Left renal cortex interstitium (tissue), 4 donors: ENCODE measurements at places on chromosomes 16 and 17.

GRCh38 chr16:48123104-48123788 lies 32.5 kb downstream of the ABCC12 start:
- no peak for DNase-seq

GRCh38 chr17:58468944-58469343 lies 19.3 kb downstream of the HSF5 start:
- DNase-seq = no peak

DNA sequence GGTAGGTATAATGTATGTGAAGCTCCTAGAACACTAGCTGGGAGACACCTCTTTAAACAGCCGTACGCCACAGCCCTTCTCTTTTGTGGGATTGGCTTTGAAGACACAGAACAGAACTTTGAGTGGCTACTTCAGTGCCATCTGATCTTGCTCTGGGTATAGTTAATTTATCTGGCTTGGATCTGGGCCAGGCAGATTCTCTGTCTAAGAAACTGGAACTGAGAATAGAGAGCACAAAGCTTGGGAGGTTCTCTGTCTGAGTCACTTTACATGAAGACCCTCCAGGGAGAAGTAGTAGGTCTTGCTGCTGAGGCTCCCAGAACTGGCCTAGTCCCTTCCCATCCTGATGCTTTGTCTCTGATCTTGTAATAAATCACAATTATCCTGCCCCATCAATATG lies 721.0 kb upstream of the KIF2B start:
- no peak for DNase-seq

- no peak for DNase-seq
Observed at GRCh38 chr16:29148131-29148691, 163.4 kb downstream of the LAT start.

- no peak for DNase-seq
Observed at GRCh38 chr16:6081320-6081976, 983.9 kb upstream of the EEF2KMT start.

GRCh38 chr17:46109603-46110189 lies 83.5 kb downstream of the KANSL1 start:
- DNase-seq = no peak

GRCh38 chr17:81050645-81051625 lies 16.0 kb downstream of the BAIAP2 start:
- no peak for DNase-seq

- no peak for DNase-seq
Observed at GRCh38 chr17:33725675-33726271, 432.7 kb upstream of the ASIC2 start.

DNA sequence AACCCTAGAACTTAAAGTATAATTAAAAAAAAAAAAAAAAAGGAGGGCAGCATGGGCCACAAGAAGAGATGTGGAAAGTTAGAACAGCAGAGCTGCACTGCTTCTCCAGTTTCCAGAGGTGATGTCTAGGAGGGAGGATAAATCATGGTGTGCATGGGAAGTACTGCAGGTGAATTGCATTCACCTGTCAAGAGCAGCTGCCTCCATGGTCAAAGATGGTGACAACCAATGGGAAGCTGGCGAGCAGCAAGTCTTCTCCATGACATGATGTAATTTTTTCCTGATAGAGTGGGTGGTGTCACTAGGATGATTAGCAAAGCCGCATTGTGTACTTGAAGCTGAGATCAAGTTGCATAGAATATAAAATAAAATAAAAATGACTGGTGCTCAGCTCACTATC lies 95.6 kb upstream of the HS3ST4 start:
- DNase-seq = no peak

DNA sequence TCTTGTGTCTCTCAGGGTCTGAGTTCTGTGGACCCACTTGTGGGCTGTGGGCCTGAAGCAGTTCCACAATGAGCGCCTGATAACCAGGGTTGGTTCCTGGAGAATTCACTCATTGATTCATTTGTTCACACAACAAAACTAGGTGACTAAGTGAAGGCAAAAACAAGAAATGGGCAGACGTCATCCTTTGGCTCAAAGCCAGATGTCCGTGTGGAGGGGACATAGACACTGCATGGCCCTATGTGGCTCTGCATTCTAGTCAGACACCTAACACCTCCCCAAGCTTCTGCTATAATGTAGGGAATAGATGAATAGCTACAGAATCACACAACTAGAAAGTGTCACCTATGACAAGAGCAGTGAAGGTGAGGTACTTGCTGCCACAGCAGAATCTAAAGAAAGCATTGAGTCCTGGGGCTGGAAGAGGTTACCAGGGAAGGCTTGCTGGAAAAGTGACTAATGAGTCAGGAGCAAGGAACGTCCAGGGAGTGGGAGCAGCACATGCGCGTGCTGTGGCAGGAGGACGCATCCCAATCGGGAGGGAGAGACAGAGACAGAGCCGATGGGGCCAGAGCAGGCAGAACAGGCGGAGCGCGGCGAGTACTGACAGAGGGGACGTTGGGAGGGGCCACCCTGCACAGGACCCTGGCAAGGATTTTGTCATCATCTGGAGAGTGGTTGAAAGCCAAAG lies 58.9 kb downstream of the CES1 start:
- DNase-seq = no peak

DNA sequence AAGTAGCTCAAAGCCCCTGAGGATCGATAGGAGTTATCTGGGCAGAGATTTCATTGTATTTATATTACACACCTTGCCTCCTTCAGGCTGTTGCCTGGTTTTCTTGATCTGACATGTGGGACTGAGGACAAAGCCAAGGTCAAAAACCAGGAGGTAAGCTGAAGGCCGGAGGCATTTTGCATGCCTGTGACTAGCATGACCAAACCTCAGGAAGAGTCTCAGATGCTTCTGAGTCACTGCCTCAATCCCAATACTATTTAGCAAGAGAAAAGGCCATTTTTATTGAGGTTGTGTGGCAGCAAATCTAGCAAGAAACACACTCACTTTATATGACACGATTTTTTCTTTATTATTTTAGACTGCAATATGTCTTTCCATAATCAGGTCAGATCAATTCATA lies 968.1 kb downstream of the CDH11 start:
- no peak for DNase-seq

DNA sequence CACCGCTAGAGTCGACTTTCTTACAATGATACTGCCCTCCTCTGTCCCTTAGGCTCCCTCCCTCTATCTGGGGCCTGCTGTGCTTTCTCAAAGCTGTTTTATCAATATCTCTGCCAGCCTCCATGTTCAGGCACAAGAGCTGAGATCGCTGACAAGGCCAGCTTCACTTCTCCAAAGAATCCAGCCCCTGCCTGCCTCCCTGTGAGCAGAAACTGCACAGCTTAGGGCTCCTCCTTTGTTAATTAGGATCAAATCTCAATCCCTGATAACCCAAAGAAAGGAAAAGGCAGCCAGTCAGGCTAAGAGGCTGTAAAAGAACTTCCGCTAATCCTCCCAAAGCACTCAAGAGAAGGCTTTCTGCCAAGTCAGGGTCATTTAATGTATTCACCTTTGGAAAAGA lies 616.0 kb upstream of the CDH11 start:
- DNase-seq = no peak

- DNase-seq = no peak
Observed at GRCh38 chr17:32483451-32484019, 3.3 kb upstream of the CDK5R1 start.

DNA sequence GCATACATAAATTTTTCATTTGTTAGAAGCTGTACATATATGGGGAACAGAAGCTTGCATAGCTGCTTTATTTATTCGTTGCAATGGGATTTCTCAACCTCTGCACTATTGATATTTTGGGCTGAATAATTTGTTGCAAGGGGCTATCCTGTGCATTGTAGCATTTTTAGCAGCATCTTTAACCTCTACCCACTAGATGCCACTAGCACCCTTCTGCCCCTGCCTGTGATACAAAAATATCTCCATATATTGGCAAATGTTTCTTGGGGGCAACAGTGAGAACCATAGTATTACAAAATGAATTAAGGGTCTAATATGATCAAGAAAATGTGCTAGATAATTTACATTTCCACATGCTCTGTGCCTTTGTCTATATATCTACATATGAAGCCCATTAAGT lies 1401.0 kb downstream of the CDH11 start:
- no peak for DNase-seq

DNA sequence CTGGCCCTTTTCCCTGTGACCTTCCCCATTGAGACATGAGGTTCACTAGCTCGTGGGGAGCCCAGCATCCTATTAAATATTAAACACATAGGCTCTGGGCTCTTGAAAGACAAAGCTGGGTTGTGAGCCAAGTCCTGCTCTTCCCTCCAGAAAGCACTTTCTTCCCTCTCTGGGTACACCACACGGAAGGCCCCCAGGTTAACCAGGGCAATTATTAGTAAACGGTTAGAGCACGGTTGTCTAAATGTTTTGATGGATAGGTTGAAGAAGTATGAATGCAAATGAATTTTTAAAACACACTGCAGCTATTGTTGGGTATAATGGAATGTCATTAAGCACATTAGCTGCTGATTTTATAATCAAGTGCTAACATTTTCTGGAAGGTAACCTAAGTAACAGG lies 32.7 kb upstream of the CDH13 start:
- DNase-seq = no peak

DNA sequence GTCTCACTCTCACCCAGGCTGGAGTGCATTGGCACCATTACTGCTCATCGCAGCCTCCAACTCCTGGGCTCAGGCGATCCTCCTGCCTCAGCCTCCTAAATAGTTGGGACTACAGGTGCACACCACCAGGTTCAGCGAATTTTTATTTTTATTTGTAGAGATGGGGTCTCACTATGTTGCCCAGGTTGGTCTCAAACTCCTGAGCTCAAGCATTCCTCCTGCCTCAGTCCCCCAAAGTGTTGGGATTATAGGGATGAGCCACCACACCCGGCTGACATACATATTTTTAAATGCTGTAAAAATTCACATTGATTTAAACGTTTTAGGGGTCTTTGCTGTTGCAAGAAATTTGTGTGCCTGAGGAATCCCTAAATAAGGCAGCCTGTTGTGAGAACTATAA lies 24.8 kb upstream of the SEC14L1 start:
- no peak for DNase-seq

DNA sequence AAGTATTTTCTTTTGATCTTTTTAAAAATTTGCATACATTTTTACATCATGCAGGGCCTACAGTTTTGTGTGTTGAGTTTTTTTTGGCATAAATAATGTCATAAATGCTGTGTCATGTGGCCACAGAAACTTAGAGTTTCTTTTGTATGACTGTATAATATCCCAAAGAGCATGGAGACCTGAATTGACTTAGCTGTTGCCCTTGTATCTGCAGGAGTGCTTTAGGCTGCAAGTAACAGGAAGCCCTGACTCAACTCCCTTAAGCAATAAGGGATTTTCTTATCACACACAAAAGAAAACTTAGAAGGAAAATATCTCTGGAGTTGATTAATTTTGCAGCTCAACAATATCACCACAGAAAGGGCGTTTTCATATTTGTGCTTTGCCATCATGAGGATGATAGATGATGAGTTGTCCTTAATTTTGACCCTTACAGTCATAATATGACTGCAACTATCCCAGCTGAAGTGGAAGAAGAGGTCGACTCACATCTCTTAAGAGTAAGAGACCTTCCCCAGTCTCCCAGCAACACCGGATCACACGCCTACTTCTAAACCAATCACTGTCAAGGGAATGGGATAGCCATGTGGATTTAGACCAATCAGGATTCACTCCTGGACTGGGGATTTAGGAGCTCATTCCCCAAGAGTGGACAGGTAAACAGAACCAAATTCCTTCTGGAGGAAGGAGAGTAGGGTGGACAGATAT lies 138.9 kb downstream of the GSG1L start:
- no peak for DNase-seq

DNA sequence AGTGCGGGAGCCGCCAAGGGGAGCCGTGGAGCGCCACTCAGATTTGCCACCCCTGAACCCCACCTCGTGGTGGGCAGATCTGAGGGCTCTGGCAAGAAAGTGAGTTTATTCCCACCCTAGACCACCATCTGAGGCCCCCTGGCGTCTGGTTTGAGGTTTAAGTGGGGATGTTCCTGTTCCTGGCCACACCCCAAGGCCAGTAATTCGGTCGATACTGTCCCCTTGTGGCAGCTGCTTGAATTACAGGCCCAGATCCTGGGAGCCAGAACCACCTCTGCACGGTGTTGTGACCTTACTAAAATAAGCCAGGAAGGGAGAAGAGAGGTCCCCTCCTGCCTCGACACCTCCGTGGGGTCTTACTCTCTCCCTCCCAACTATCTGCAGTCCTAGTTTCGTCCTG lies 3.3 kb upstream of the LAT start:
- no peak for DNase-seq

DNA sequence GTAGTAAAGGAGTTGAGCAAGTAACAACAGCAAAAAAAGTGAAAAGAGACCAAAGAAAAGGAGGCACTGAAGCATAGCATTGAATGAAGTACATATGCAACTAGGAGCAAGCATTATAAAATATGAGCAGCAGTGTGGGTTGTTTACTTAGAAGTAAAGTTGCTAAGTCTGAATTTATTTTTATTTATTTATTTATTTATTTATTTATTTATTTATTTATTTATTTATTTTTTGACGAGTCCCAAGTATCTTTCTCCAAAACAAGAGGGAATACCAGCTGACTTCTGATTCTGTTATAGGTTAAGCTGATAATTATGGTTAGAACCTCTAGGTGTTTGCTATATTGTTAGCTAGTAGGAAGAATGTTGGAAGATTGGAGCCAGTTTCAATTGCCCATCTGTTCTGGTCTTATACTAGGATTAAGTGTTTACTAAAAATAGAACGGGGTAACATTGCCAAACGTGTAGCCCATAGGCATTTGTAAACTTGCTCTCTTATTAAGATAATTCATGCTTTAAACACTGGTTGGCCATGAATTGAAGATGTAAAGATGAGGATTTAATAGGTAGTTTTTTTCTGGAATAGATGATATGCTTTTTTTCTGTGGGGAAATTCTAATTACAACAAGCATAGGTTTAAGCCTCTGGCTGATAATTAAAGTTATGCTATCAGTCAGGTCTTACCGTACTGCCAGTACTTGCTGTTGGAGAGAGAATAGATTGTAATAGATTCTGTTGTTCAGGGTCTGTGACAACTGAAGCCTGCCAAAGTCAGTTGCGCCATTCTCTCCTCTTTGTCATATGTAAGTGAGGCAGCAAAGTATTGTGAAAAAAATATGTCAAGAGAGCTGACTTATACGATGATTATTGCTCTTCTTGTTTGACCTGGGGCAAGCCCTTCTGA lies 66.7 kb downstream of the PPM1E start:
- DNase-seq = no peak

- DNase-seq = no peak
Observed at GRCh38 chr17:41894791-41895331, 23.9 kb downstream of the ACLY start.

DNA sequence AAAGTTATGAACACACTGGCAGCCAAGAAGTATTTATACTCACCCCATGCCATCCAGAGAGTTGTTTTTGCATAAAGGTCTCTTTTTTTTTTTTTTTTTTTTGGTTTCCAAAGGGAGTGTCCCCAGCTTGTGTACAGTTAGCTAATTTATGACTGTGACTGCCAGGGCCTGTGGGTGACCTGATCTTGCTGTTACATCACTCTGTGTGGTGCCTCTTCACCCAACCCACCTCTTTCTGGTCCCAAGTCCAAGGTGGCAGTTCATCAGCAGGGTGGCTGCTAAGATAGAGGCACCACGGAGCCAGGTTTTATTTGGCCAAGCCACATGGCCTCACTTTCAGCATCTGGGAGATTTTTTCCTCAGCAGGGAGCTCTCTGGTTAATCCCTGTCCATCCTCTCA lies at the start of gene NOS2:
Gene NOS2 (minus strand): TSS at position 8 of the 400 bp plus-strand sequence. CDS start 1,720 bp downstream, outside the sequence.
- DNase-seq = no peak
